COR-L47 (cell line): ENCODE measurements at places on chromosomes 2 and 18.

DNA sequence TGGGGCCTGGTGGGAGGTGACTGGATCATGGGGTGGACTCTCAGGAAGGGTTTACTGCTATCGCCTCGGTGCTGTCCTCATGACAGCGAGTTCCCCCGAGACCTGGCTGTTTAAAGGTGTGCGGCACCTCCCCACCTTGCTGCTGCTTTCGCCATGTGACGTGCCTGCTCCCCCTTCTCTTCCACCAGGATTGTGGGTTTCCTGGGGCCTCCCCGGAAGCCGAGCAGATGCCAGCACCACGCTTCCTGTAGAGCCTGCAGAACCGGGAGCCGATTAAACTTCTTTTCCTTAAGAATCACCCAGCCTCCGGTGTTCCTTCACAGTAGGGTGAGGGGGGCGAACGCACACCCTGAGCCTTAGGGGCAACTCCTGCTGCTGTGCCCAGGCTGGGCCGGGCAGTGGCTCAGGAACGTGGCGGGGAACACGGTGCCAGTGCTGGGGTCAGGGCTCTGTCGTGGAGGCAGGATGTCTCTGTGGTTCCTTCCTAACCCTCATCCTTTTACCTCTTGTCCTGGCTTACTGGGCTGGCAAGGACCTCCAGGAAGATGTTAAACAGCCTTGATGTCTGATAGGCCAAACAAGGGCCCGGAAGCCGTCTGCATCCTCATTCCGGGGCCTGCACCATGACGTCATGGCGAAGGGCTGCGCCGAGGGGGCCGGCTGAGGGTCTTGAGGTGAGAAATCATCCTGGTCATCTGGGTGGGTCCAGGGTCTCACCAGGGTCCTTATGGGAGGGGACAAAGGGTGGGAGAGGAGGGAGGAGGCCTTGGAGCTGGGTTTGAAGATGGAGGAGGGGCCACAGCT lies 12.7 kb downstream of the NEU4 start:
- DNase-seq: no peak

GRCh38 chr2:29084554-29084953 lies 10.2 kb upstream of the PCARE start:
- DNase-seq: no peak

DNA sequence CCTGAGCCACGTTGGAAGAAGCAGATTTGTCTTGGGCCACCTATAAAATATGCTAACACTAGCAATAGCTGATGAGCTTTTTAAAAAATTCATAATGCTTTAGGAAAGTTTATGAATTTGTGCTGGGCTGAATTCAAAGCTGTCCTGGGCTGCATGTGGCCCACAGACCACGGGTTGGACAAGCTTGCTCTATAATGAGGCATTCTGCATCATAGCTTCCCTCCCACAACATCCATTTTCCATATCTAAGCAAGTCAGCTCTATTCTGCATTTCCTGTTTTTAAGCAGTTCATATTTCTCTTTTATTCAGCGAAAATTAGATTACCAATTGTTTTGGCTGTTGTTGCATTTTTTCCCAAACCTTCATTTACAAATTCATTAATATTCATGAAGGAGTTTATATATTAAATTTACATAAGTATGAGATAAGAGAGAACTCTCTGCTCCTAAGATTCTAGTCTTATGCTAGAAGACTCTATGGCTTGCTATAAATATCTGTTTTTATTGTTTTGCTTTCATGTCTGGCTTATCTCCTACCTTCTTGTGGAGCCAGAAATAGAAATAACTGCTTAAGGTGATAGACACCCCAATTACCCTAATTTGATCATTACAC lies 114.5 kb upstream of the HNRNPA3 start:
- no peak for DNase-seq

GRCh38 chr2:67641312-67642045 lies 244.3 kb downstream of the ETAA1 start:
- DNase-seq: no peak
